Occipital lobe (tissue), 3 donors: ENCODE measurements at places on chromosomes 12 and 14. TPM values are rescaled to one million over a fixed set of nuclear protein-coding genes. Genes with fewer than 3 reads are reported as not detected.

- no peak for DNase-seq
These were observed 49.5 kb downstream of the KLHL28 start for GRCh38 chr14:44912041-44912869.

DNA sequence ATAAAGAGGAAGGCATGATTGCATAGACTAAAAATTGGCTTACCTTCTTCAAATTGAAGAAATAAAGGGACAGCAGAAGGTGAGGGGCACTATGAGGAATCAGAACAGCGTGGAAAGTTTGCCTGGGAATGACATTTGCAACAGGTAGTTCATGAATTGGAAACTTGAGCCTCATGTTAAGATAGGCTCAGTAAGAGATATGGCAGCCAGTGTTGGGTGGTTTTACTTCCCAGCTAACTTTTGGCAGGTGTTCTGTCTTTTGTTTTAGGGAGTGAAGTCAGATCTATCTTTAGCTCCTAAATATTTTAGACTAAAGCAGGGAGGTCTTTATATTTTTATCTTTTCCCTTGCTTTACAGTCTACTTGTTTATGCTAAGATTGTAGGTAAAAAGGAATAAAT lies 122.4 kb downstream of the ANO6 start:
- no peak for DNase-seq

- DNase-seq = no peak
These were observed 1.1 kb downstream of the PPFIBP1 start for GRCh38 chr12:27524839-27525753.

The CEBPE gene
- 0.31 TPM for total RNA-seq

The POTEG gene
- not detected for total RNA-seq
